Lung (tissue), 17 donors: ENCODE measurements at places on chromosomes 16 and 17.

GRCh38 chr16:53849994-53850393, 146.0 kb downstream of the FTO start:
- no peak overlapping the region for H3K4me3 ChIP-seq
- H3K36me3 ChIP-seq: no peaks in the 10 kb centered on the region
- DNase-seq: no peak

GRCh38 chr17:43855061-43855460, 8.1 kb downstream of the CD300LG start:
- no peak overlapping the region for H3K4me3 ChIP-seq
- no peaks in the 10 kb centered on the region for H3K27me3 ChIP-seq
- no peak overlapping the region for H3K27ac ChIP-seq

GRCh38 chr17:2174468-2175293, 119.8 kb downstream of the HIC1 start:
- H3K27me3 ChIP-seq: no peaks in the 10 kb centered on the region
- peak overlapping the region; percentile 91 for H3K27ac ChIP-seq
- DNase-seq: peak; percentile 99
- peaks cover 5% of the 10 kb centered on the region for H3K36me3 ChIP-seq
- H3K4me1 ChIP-seq: peaks cover 41% of the 10 kb centered on the region

- H3K36me3 ChIP-seq: no peaks in the 10 kb centered on the region
- H3K27ac ChIP-seq: no peak overlapping the region
Measured at GRCh38 chr16:51641191-51641765, 490.2 kb upstream of the SALL1 start.

- DNase-seq: no peak
- H3K4me1 ChIP-seq: peaks cover 3% of the 10 kb centered on the region
- no peaks in the 10 kb centered on the region for H3K36me3 ChIP-seq
- no peak overlapping the region for H3K27ac ChIP-seq
Measured at GRCh38 chr16:11637320-11637719, 30.9 kb upstream of the SNN start.

GRCh38 chr17:21304091-21304490, 19.6 kb downstream of the MAP2K3 start:
- no peak overlapping the region for H3K27ac ChIP-seq
- H3K4me1 ChIP-seq: no peaks in the 10 kb centered on the region
- no peaks in the 10 kb centered on the region for H3K27me3 ChIP-seq
- no peak for DNase-seq

DNA sequence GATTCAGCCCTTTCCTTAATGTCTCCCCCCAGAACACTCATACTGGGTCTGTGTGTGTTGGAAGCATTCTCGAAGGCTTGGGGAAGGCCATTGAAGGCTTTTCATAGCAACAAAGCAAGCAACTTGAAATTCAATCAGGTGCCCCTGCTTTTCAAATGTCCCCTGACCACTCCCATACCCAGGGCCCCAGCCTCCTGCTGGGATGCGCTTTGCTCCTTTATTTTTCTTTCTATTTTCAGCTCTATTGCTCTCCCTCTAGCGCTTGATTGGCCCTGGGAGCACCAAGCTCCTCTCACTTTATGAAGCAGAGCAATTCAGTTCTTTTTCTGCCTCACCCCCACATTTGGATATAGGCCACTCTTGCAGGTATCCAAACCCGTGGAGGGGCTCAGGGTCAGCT, 92.0 kb downstream of the WSCD1 start:
- no peaks in the 10 kb centered on the region for H3K4me1 ChIP-seq
- no peaks in the 10 kb centered on the region for H3K36me3 ChIP-seq
- no peak overlapping the region for H3K4me3 ChIP-seq
- DNase-seq: no peak
- H3K27ac ChIP-seq: no peak overlapping the region

- no peak overlapping the region for H3K4me3 ChIP-seq
- H3K27me3 ChIP-seq: no peaks in the 10 kb centered on the region
- no peaks in the 10 kb centered on the region for H3K36me3 ChIP-seq
- no peak for DNase-seq
- no peak overlapping the region for H3K27ac ChIP-seq
Measured at GRCh38 chr17:73722165-73722564, 77.9 kb upstream of the SDK2 start.

DNA sequence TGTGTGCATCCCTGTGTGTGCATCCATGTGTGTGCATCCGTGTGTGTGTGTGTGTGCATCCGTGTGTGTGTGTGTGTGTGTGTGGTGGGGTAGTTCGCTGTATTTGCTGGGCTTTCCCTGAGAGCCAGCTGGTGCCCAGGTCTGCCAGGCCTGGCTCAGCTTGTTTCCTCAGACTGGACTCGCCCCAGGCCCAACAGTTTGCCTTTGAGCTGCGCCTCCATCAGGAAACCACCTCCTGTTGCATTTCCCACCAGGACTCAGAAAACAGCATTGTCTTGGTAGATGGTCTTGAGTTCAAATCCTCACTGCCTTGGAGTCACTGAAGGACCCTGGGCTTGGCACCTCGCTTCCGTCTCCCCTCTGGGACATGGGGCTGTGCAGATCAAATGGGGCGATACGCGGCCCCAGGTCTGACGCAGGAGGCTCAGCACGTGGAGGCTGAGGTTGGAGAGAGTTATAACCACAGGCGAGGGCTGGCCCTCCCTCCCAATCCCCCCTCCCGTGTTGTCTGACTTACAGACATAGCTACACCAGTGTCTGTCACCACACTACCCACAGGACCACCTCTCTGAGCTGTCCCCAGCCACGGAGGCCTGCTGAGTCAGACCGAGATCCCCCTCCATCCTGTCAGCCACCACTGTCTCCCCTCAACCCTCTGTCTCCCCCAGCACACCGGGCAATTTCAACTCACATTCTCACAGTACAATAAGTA, 4.7 kb downstream of the ITGAE start:
- no peaks in the 10 kb centered on the region for H3K27me3 ChIP-seq
- H3K4me1 ChIP-seq: no peaks in the 10 kb centered on the region
- DNase-seq: no peak
- H3K36me3 ChIP-seq: no peaks in the 10 kb centered on the region

GRCh38 chr17:17041018-17041521, 1.2 kb upstream of the MPRIP start:
- peak; percentile 44 for DNase-seq
- no peak overlapping the region for H3K27ac ChIP-seq
- H3K27me3 ChIP-seq: no peaks in the 10 kb centered on the region
- no peaks in the 10 kb centered on the region for H3K36me3 ChIP-seq
- H3K4me1 ChIP-seq: peaks cover 50% of the 10 kb centered on the region

GRCh38 chr16:89110641-89111040, 17.0 kb downstream of the ACSF3 start:
- no peak for DNase-seq
- no peaks in the 10 kb centered on the region for H3K27me3 ChIP-seq
- no peak overlapping the region for H3K4me3 ChIP-seq

GRCh38 chr17:27491713-27492190, 35.5 kb downstream of the KSR1 start:
- H3K4me1 ChIP-seq: peaks cover 18% of the 10 kb centered on the region
- no peak for DNase-seq
- H3K27ac ChIP-seq: no peak overlapping the region
- H3K4me3 ChIP-seq: no peak overlapping the region

GRCh38 chr16:50821586-50821985, 79.7 kb downstream of the CYLD start:
- DNase-seq: no peak
- H3K4me3 ChIP-seq: no peak overlapping the region
- no peaks in the 10 kb centered on the region for H3K27me3 ChIP-seq
- H3K36me3 ChIP-seq: no peaks in the 10 kb centered on the region
- H3K27ac ChIP-seq: no peak overlapping the region

DNA sequence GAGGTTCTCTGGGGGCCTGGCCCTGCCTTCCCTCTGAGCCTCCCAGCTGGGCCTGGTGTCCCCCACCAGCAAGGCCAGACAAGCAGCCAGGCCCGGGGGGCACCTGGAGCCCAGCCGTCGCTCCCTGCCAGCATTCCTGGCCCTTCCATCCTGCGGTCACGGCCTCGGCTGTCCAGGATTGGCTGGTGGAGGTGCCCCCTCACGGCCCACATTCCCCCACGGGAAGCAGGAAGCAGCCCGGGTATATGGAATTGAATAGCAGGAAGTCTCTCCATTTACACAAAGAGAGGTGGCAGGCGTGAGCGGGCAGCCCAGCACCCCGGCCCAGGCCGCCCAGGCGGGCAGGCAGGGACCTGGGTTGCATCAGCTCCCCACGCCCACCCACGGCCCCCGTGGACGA, 14.5 kb downstream of the TRAF7 start:
- peak; percentile 44 for DNase-seq
- H3K4me3 ChIP-seq: peak overlapping the region; percentile 47
- H3K27ac ChIP-seq: no peak overlapping the region
- H3K36me3 ChIP-seq: peaks cover 2% of the 10 kb centered on the region

DNA sequence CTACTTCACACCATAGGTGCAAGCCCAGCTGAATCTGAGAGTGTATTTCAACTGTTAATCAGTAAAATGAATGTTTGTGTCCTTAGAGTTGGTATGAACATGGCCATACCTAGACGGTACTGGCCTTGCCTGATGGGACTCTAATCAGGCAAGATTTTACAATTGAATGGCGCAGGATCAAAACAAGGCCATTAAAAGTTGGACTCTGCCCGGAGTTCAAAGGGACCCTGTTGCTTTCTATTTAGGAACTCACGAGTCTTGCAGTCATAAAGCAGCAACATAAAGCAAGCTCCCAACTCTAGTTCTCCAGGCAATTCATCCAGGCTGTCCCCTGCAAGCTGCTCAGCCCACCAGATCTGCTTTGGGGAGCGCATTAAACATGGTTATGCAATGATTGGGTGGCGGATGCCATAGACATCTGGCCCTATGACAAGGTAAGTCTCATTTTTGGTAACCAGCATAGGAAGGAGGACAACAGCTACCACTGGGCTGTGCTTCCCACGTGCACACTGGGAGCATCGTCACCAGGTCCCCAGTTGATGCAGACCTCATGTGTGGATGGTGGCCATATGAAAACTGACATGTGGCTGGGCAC, 8.8 kb downstream of the TMEM186 start:
- no peaks in the 10 kb centered on the region for H3K36me3 ChIP-seq
- DNase-seq: peak; percentile 11
- no peaks in the 10 kb centered on the region for H3K4me1 ChIP-seq
- no peaks in the 10 kb centered on the region for H3K27me3 ChIP-seq
- H3K4me3 ChIP-seq: no peak overlapping the region

DNA sequence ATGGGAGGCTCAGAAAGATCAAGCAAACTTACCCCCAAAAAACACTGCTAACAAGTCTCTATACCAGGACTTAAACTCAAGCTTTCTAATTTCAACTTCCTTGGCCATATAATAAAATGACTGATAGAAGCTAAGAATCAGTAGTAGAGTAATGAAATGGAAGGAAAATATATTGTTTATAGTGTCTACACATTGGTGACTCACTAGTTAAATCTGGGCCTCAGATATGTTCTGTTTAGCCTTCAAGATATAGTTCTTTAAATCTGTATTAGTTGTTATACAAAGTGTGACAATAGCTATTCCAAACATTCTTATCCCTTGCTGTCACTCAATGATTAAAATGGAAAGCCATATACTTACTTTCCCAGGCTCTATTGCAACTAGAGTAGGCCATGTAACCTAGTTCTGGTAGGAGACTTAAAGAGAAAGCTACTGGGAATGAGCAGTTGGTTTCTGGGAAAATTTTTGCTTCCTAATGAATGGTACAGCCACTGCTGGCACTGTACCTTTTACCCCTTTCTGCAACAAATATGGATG, 18.3 kb downstream of the SSH2 start:
- H3K4me1 ChIP-seq: peaks cover 6% of the 10 kb centered on the region
- H3K36me3 ChIP-seq: no peaks in the 10 kb centered on the region
- H3K27me3 ChIP-seq: no peaks in the 10 kb centered on the region
- no peak for DNase-seq
- no peak overlapping the region for H3K4me3 ChIP-seq

DNA sequence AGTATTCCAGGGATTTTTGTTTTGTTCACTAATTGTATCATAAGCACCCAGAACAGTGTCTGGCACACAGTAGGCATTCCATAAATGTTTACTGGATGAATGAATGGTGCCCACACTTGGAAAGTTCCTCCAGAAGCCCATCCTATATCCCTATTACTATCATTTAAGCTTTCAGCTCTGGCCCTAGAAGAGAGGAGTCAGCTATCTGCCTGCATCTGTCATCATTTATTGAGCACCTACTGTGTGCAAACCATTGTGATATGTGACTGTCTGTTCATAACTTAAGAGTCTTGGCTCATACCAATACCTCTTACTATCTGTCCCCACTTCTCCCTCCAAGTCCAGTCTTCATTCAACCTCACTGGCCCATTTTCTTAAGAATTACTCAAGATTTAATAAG, 20.1 kb upstream of the SP6 start:
- no peaks in the 10 kb centered on the region for H3K4me1 ChIP-seq
- no peak for DNase-seq
- H3K4me3 ChIP-seq: no peak overlapping the region
- no peak overlapping the region for H3K27ac ChIP-seq

- H3K27me3 ChIP-seq: no peaks in the 10 kb centered on the region
- peak overlapping the region; percentile 91 for H3K27ac ChIP-seq
- H3K4me1 ChIP-seq: no peaks in the 10 kb centered on the region
- H3K4me3 ChIP-seq: peak overlapping the region; percentile 55
- H3K36me3 ChIP-seq: no peaks in the 10 kb centered on the region
Measured at GRCh38 chr16:2035431-2036199, 8.9 kb downstream of the NHERF2 start.

DNA sequence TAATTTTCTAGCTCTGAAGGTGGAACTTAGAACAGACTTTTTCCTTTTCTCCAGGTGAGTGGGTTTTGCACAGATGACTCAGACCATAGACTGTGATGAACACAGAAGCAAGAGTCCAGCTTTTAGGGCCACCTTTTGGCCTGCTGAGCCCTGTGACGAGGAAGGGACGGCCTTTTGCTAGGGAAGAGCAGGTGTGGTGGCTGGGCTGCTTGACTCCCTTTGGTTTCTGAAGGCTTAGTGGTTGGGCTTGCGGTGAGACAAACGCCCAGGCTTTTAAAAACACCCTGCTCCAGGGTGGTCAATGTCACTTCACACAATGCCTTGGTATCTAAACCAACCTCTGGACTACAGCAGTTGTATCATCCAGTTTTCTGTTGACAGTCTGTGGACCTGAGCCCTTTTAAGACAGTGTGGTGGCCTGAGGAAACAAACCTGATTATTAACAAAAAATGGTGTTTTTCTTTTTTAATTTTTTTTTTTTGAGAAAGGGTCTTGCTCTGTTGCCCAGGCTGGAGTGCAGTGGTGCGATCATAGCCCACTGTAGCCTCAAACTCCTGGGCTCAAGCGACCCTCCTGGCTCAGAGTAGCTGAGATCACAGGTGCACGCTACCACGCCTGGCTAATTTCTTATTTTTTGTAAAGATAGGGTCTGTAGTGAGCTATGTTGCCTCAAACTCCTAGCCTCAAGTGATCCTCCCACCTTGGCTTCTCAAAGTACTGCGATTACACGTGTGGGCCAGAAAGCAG, 134.0 kb downstream of the SNX29 start:
- DNase-seq: no peak
- H3K27ac ChIP-seq: no peak overlapping the region
- H3K27me3 ChIP-seq: no peaks in the 10 kb centered on the region

DNA sequence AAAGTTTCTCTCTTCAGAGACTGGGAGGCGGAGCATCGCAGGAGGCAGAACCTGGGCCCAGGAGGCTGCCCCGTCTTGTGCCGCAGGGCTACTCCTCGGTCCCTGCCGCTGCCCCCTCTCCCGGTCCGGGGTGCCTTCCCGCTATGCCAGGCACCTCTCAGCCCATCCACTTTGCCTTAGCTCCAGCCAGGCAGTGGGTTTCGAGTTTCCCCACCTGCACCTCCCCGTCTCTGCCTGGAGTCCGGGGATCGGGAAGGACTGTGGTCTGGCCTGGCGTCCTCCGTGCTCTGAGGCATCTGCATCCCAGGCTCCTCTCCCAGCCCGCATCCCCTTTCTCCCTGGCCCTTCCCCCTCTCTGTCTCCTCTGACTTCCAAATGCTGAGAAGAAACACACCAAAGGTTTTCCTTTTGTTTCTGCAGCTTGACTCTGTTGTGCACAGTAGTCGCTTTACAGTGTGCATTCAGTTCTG, 26.8 kb upstream of the PIK3R6 start:
- DNase-seq: peak; percentile 11
- no peaks in the 10 kb centered on the region for H3K36me3 ChIP-seq
- peaks cover 5% of the 10 kb centered on the region for H3K27me3 ChIP-seq
- no peaks in the 10 kb centered on the region for H3K4me1 ChIP-seq
- H3K27ac ChIP-seq: no peak overlapping the region
